ENCODE measurements at places on chromosomes 5 and 9. TPM values are rescaled to one million over a fixed set of nuclear protein-coding genes. Genes with fewer than 3 reads are reported as not detected.

GRCh38 chr5:133461796-133462516 lies 150.4 kb downstream of the FSTL4 start:
- H3K4me3 ChIP-seq = no peak overlapping the region
- no peak for DNase-seq
- no peaks in the 10 kb centered on the region for H3K27me3 ChIP-seq
- peaks cover 30% of the 10 kb centered on the region for H3K4me1 ChIP-seq
- no peaks in the 10 kb centered on the region for H3K36me3 ChIP-seq

GRCh38 chr5:135705941-135706466 lies 127.2 kb upstream of the CXCL14 start:
- H3K4me3 ChIP-seq = no peak overlapping the region
- H3K4me1 ChIP-seq = no peaks in the 10 kb centered on the region
- no peaks in the 10 kb centered on the region for H3K36me3 ChIP-seq
- H3K27me3 ChIP-seq = no peaks in the 10 kb centered on the region
- no peak overlapping the region for H3K27ac ChIP-seq

GRCh38 chr5:158212237-158212636 lies 353.3 kb upstream of the CLINT1 start:
- no peak overlapping the region for H3K27ac ChIP-seq
- no peaks in the 10 kb centered on the region for H3K36me3 ChIP-seq
- no peaks in the 10 kb centered on the region for H3K4me1 ChIP-seq
- no peaks in the 10 kb centered on the region for H3K27me3 ChIP-seq
- H3K4me3 ChIP-seq = no peak overlapping the region

DNA sequence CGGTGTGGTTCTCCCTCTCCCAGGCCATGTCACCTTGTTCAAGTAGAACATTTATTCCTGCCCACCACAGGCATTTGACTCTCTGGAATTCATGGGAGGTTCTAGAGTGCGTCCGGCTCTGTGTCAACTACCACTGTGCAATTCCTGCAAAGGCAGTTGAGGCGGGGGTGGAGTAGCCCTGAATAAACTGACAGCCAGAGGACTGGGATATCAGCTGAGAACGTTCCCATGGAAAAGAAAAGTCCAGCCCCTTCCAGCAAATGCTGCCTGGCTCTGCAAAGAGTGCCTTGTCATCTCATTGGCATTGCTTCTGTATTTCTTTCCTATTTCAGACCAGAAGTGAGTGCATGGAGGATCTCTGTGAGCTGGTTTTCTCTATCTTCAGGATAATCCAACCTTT lies 18.9 kb upstream of the MEGF9 start:
- H3K4me1 ChIP-seq = peaks cover 7% of the 10 kb centered on the region
- H3K36me3 ChIP-seq = no peaks in the 10 kb centered on the region
- H3K4me3 ChIP-seq = no peak overlapping the region
- no peak for DNase-seq

- H3K36me3 ChIP-seq = no peaks in the 10 kb centered on the region
- H3K27me3 ChIP-seq = no peaks in the 10 kb centered on the region
- H3K4me3 ChIP-seq = no peak overlapping the region
- H3K27ac ChIP-seq = no peak overlapping the region
- no peaks in the 10 kb centered on the region for H3K4me1 ChIP-seq
Measured at GRCh38 chr5:73201547-73202513, 28.8 kb downstream of the TMEM174 start.

DNA sequence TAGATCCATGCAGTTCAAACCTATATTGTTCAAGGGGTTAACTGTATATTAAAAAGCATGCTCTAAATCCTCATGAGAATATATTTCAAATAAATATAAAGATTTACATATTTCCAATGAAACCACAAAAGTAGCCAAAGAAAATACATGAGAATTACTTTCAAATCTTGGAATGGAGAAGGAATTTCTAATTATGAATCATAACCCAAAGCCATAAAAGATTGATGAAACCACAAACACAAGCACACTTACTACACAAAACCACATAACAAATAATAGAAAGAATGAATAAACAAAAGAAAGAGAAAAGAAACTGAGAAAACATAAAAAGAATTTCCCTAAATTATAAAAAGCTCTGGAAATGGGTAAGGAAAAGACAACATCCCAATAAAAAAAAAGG lies 16.0 kb downstream of the ERP44 start:
- H3K4me3 ChIP-seq = no peak overlapping the region
- H3K27me3 ChIP-seq = no peaks in the 10 kb centered on the region
- peaks cover 2% of the 10 kb centered on the region for H3K4me1 ChIP-seq
- no peak overlapping the region for H3K27ac ChIP-seq

DNA sequence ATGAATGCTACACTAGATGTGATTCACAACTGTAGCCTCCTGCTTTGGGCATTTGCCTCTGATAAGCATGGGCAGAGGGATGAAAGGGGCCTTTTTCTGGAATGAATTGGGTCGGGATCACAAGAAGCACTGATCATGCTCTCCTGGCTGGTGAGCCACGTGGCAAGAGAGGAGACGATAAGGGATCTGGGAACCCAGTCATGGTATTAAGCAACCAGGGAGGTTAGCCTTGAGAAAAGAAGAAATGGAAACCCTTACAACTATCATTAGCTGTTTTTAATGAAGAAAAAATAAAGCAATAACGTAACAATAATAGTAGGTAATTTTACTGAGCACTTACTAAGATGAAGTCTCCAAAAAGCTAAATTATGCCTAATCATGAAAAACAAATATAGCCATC lies 50.0 kb upstream of the RAI14 start:
- DNase-seq = no peak
- H3K36me3 ChIP-seq = no peaks in the 10 kb centered on the region
- H3K27ac ChIP-seq = no peak overlapping the region
- no peaks in the 10 kb centered on the region for H3K4me1 ChIP-seq

The ARL14EPL gene
- 0.18 TPM for polyA plus RNA-seq

Data from thymus (tissue), 14 donors.